ENCODE measurements at places on chromosomes 4 and X. TPM values are rescaled to one million over a fixed set of nuclear protein-coding genes. Genes with fewer than 3 reads are reported as not detected.

The ARX gene
- total RNA-seq, result not detected

The F9 gene
- total RNA-seq, result not detected

- H3K4me3 ChIP-seq, result no peak overlapping the region
- no peaks in the 10 kb centered on the region for H3K27me3 ChIP-seq
- DNase-seq, result no peak
- no peaks in the 10 kb centered on the region for H3K36me3 ChIP-seq
Measured at GRCh38 chr4:10186228-10187214, 69.9 kb upstream of the WDR1 start.

GRCh38 chrX:77070202-77070918, 376.8 kb upstream of the FGF16 start:
- H3K4me1 ChIP-seq, result no peaks in the 10 kb centered on the region
- H3K4me3 ChIP-seq, result no peak overlapping the region
- H3K27ac ChIP-seq, result no peak overlapping the region
- no peak for DNase-seq

Measured in aorta (tissue), 5 donors.